ENCODE measurements at places on chromosomes 1 and 21.

DNA sequence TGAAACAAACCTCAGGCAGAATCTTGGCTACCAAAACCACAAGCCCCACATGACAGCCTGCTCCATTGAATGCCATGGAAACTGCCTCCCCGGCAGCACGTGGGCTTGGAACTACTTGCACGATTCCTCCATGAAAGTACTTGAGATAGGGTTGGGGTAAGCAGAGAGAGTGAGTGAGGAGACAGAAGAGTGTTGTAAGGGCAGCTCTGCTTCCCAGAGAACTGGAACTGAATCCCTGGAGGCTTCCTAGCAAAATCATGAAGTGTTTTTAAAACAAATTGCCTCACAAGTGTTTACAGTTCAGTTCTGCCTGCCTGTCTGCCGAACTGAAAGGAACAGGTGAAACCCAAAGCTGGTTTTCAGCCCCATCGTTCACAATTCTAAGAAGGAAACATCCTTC lies 35.3 kb upstream of the DNASE2B start:
- peak; percentile 48 for DNase-seq

- DNase-seq, result no peak
These were observed 46.8 kb upstream of the USP25 start for GRCh38 chr21:15682977-15683376.

GRCh38 chr1:114208714-114209113 lies 55.0 kb upstream of the SYT6 start:
- no peak for DNase-seq

DNA sequence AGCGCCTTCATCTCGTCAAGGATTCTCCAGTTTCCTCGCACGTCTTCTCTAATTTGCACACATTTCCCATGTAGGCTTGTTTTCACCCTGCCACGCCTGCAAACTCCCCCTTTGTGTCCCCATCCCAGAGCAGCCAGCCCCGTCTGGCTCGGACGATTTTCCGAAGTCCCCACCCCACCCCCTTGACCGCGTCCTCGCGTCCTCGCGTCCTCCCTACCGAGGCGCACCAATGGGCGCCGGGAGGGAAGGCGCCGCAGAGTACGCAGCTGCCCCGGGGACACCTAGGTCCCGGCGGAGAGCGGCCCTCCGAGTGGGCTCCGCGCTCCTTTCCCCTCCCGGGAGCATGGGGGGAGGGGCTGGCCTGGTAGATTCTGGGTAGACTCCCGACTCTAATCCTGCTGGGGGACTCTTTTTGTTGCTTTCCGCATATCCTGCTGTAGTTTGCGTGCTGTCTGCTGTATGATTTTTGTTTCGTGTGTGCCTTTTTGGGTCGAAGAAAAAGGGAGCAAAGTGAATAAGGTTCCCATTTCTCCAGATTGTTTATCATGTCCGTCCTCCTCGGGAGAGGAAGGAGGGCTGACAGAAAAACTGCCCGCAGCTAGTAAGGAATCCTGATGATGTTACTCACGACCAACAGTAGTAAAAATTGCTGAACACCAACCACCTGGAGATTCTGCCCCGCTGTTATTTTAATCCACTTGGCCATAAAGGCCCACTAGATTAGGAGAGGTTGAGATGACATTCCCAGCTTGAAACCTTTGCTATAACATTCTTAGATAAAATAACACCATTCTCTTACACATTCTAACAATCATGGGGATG lies 1.5 kb downstream of the CACHD1 start:
- DNase-seq, result peak; percentile 43

DNA sequence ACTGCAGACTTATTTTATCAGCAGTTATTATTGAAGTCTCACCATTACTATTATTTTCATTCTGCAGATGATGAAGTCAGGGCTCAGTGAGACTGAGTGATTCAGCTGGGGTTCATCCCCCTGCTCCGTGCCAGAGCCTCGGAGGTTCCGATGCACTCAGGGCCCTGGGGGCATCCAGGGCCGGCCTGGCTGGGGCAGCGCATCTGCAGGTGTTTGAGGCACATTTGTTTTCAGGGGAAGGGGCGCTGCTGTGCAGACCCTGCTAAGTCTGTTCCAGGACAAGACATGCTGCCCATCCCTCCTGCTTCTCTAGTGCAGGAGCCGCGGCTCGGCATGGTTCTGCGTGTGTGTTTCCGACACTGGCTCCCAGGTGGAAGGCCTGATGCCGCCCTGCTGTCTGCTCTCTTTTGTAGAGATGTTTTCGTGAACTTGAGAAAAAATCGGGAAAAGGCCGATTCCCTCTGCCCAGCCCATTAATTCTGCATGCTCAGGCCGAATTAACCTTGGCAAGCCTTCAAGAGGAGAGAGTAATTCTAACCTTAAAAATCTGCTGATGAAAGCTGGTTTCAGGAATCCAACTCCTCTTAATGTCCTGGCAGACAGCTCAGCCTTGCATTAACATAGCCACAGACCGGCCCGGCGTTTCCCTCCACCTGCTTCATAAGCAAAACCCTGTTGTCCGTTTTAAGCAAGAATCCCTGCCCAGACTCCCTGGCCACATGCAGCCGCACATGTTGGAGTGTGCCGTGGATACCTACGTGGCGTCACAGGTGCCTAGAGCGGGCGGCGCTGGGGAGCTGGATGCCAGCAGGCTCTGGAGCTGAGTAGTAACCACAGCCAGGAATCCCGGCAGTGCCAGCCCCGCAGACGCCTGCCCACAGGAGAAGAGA lies 316.0 kb upstream of the VAMP3 start:
- no peak for DNase-seq

DNA sequence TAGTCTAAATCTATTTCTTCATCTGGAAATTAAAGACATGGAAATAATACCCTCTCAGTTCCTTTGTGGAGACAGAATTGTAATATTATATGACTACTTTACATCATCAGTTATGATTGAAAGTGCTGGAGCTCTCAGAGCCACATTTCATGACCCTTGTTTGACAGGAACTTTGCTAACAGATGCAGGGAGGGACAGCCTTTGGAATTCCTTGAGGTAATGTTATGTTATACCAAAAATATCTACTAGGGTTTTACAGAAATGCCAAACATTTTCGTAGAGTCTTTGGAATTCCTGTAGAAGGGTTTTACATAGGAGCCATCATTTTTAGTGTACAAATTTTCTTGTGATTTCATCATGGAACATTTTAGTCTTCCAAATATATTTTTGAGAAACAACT lies 57.4 kb upstream of the ADAMTS5 start:
- DNase-seq, result no peak

- DNase-seq, result no peak
These were observed 65.7 kb upstream of the BACE2 start for GRCh38 chr21:41102281-41102680.

- DNase-seq, result no peak
These were observed 250.0 kb upstream of the NFIA start for GRCh38 chr1:60832367-60832766.

DNA sequence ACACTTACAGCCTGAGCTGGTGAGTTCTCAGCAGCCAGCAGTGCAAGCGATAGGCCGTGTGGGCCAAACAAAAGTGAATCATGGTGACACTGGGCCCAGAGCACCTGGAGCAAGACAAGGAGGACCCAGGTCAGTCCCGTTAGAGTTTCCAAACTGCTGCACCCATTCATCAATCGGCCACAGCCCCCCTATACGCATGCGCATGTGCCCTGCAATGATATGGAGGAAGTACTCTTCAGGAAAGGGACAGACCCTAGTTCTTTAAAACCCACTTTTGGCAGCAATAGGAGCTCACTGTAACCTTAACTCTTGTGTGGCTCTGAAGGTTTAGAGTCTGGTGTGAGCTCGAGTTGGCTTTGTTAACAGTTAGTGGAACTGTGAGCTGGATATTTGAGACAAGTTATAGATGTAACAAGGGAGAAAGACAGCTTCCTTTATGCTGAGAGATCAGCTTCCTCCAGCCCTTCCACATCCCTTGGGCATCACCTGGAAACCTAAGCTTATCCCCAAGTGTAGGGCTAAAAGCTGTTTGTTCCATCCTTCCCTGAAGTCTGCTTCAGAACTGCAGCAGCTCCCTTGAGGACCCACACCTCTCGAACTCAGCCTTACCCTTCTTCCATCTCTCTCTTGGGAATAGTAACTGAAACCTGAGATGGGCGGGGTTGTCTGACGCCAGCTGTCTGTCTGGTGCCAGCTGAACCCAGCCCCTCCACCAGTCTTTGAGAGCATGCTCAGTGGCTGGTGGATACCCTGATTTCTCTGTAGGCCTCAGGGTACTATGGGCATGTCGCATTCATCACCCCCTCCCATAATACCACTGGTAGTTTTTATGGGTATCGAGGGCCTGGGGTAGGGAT lies 17.7 kb downstream of the NMNAT1 start:
- peak; percentile 66 for DNase-seq

DNA sequence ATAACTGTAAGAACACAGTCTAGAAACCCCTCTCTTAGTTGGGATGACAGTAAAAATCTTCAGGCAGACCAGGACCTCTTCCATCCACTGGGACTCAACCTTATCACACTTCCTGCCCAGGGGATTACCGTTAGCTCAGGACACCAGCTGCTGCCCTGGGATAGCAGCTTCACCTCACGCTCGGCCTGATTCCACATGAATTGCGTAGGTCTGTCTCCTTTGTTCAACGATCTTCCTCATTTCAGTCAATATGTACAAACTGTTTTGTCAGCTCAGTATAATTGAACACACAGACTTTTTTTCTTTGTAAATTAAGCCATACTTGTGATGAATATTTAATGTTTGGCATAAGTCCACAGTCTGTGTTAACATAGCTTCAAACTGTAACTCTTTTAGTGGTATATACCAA lies 290.4 kb downstream of the GRIK1 start:
- no peak for DNase-seq

DNA sequence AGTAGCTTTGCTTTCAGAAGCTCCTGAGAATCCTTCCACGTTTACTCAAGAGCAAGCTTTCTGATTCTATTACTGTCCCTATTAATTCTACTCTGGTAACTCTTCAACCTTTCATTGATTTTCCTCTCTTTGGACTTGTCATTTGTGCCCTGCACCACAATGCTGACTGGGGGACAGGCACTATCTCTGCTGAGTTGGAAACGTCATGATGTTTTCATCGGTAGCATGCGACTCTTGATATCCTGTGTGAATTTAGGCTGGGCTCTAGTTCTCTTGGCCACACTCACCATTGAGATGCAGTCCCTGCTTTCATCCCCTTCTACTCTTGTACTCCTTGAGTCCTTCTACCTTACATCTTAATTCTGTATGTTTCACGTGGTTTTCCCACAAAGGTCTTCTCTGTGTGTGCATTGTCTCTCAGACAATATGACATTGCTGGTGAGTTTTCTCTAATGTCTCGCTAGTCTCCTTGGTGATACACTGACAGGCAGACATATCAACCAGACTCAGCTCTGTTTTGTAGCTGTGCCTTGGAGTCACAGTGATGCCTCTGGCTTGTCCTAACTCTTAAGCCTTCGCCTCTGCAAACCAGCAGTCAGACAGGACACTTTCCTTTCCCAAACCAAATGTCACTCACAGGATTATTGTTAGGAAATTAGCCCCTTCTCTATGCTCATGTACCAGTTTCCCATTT lies 223.6 kb upstream of the ADGRL2 start:
- DNase-seq, result no peak

- DNase-seq, result no peak
These were observed 55.3 kb downstream of the MAN1C1 start for GRCh38 chr1:25671929-25672328.

DNA sequence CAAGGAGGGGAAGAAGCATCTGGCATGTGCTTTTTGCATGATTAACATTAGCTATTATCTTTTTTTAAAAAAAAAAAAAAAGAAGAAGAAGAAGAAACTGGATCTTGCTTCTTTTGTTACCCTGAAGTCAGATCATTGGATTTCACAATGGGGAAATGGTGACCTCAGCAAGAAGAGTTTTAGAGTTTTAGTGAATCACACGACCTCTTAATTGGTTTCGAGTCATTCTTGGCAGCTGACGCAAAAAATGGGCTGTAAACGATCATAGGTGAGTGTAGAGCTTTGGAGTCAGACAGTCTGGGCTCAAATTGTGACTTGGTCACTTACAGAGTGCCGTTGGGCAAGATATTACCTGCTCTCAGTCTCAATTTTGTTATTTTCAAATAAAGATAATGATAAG lies 33.3 kb upstream of the PGBD5 start:
- DNase-seq, result no peak

- no peak for DNase-seq
These were observed 3.9 kb downstream of the CHML start for GRCh38 chr1:241636291-241636690.

DNA sequence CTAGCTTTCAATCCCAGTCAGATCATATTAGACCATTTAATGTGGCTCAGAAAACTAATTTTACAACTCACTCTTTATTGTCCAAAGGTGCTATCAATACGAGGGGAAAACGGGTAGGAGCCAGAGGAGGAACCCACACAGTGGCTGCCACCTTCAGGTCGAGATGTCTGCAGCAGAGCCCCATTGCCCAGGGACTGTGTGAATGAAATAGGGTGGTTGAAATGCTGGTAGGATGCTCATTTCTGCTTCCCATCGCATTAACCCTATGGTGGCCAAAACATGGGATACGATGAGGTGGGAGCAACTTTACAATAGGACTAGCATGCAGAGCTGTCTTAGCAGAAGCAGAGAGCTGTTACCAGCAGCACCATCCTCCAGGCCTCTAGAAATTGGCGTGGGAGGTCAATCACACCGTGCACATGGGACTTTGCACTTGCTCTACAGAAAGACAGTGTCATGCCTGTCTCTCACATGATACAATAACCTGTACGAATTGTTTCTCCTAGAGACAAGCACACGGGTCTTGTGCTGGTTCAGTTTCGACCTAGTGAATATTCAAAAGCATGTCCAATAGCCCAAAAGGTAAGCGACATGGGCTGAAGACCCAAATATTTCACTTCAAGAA lies 69.5 kb upstream of the DESI2 start:
- no peak for DNase-seq

GRCh38 chr1:201361652-201362504 lies 15.6 kb downstream of the TNNT2 start:
- DNase-seq, result peak; percentile 54

DNA sequence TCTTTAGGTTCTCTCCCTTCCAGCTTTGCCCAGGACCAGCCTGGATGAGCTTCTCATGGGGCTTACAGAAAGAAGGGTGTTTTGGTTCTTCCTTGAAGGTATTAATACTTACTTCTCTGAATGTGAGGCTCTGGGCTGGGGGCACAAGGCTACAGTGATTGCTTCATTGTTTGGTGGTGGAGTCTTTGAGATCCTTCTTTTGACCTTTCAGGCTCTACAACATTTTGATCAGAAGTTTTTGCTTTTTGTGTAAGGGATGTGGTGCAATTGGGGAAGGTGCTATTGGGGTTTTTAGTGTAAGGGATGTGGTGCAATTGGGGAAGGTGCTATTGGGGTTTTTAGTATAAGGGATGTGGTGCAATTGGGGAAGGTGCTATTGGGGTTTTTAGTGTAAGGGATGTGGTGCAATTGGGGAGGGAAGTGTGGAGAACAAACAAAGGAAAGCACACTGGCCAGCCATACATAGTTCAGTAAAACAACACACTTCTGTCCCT lies 103.6 kb upstream of the IVNS1ABP start:
- DNase-seq, result no peak

DNA sequence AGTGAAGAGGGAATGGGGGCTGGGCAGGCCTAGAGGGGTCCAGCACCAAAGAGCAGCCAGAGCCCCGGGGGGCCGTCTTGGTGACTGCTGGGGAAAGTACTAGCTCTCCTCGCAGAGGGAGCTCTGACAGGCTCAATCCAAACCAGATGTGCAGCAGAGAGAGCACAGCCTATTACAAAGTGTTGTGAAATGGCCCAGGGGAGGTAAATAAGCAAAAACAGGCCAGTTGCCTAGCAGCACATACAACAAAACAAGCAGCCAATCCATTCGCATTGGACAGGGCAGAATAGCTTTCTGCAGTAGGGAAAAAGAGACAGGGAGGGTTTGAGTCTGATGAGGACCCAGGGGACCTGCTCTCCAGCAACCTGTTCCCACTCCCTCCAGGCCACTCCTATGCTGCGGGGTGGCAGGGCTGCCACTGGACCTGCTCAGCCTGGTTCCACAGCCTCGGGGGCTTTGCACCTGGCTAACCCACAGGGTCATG lies 239.6 kb upstream of the FGGY start:
- peak; percentile 19 for DNase-seq

GRCh38 chr21:32584472-32584871 lies 851 bp downstream of the TCP10L start:
- DNase-seq, result no peak
